Cortex of kidney (tissue), 1 donor: ENCODE measurements at places on chromosomes 13 and 19.

GRCh38 chr13:45718992-45719391, 16.9 kb downstream of the CBY2 start:
- no peak for DNase-seq

GRCh38 chr19:2575734-2576481, 100.0 kb downstream of the GADD45B start:
- no peak for DNase-seq

GRCh38 chr19:54517483-54517882, 14.9 kb downstream of the LAIR2 start:
- no peak for DNase-seq

DNA sequence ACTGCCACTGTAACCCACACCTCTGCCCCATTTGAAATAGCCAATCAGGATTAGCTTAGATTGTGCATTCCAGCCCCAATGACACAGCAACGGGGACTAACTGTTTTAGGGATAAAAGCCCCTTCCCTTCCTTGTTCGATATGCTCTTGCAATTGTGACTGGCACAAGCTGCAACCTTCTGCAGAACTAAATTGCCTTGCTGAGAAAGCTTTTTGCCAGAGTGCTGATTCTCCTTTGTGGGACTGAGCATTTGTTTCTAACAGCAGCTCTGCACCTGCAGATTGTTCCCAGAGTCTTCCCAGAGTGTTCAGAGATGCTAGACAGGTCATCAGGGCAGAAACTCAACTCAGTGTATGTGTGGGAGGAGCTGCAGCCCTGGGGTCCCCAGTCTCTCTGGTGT, 115.8 kb downstream of the ZNF675 start:
- no peak for DNase-seq

GRCh38 chr13:91058066-91058465, 289.4 kb upstream of the MIR17HG start:
- no peak for DNase-seq
